NK-92 treated with Interleukin-12 subunit alpha and Interleukin-12 subunit beta, amount 100 ng/mL, for 24 hours (cell line): ENCODE measurements at places on chromosomes 7 and 10.

GRCh38 chr7:79563821-79564522 lies 110.5 kb upstream of the MAGI2 start:
- DNase-seq = no peak

DNA sequence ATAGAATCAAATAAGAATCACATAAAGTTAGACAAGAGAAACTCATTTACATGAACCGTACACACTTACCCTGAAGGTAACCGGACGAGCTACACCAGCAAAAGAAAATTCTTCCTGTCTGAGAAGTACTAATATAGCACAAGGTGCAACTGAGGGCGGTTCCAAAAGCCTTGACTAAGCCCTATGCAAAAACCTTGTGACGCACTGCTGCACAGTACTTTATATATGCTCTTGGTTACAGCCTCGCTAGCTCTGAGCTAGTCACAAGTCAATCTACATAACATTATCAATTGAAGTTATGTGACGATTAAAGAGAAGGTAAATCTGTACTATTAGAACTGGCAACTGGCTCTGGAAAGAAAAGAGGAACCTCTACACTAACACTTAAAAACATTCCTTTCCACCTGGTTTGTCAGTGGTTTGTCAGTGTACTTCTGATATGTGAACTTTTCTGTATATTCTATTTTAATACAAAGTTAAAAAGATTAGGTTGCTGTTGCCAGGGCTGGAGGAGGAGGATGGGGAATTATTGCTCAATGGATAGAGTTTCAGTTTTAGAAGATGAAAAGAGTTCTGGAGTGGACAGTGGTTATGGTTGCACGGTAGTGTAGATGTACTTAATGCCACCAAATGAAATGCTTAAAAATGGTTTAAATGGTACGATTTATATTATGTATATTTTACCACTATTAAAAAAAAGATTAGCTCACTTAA lies 21.6 kb downstream of the NT5C3A start:
- no peak for DNase-seq

- no peak for DNase-seq
Observed at GRCh38 chr10:88433565-88434186, 149.4 kb downstream of the RNLS start.

- DNase-seq = no peak
Observed at GRCh38 chr7:36810489-36810888, 86.2 kb upstream of the AOAH start.

DNA sequence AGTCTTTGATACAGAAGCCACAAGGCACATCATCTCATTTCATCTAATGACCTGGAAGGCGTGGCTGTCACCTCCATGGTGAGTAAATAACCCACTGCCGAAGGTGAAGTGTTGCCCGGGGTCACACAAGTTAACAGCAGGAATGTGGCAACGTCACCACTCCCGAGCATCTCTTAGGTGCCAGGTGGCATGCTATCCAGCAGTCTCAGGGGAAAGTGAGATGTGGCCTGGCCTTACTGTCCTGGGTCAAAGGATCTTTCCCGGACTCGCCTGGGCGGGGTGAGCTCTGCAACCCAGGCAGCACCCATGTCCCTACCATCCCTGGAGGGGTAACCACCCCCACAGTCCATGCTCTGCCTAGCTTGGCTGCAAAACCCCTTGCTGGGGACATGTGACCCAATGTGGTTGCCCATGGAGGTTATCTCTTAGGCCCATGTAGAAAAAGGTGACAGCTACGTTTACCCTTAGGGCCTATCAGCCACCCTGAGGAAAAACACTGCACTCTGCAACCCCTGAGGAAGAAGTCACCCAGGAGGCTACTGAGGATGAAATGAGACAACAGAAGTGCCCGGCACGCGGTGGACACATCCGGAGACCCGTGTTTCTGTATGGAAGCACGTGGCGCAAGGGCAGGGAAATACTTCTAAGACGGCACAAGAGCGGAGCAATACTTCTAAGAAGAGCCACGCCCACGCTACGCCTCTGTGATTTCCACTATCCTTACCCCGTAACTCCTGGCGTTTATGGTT lies 52.0 kb downstream of the BAIAP2L1 start:
- no peak for DNase-seq

- DNase-seq = no peak
Observed at GRCh38 chr10:130954326-130954905, 357.1 kb downstream of the TCERG1L start.

- no peak for DNase-seq
Observed at GRCh38 chr10:86483664-86484063, 37.9 kb downstream of the WAPL start.

- DNase-seq = no peak
Observed at GRCh38 chr7:28217143-28217542, 36.5 kb upstream of the JAZF1 start.

DNA sequence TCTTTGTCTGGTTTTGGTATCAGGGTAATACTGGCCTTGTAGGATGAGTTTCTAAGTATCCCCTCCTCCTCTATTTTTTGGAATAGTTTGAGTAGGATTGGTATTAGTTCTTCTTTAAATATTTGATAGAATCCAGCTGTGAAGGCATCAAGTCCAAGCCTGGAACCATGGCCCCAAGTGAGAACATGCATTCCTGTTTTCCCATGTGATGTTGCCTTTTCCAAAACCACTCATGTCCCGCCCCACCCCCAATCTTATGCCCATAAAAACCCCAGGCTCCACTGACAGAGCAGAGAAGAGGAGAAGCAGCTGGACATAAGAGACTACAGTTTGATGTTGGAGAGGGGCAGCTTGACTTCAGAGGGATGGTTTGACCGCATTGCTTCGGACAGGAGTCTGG lies 71.2 kb downstream of the MINPP1 start:
- no peak for DNase-seq

DNA sequence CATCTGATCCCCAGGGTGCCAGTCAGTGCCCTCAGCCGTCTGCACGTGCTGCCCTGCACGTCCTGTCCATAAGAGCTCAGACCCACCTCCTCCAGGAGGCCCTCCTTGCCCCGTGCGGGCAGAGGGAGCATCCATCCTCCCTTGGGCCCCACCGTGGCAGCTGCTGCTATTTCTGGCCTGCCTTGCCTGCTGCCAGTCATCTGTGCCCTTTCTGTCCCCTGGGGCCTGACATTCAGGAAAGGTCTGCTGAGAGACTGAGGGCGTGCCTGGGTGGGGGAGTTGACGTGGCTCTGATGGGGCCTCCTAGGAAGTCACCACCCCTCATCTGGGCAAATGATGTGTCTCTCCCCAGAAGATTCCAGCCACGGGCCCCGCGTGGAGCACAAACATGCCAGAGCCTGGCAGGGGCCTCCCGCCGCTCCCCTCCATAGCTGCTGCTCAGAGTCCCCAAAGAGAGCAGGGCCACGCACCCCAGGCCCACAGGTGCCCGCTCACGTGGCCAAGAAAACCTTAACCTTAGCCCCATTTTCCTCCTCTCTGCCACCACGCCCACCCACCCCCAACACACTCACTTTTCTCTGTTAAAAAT lies 21.8 kb downstream of the DPYSL4 start:
- no peak for DNase-seq

- no peak for DNase-seq
Observed at GRCh38 chr7:117780832-117781231, 92.4 kb downstream of the CTTNBP2 start.

GRCh38 chr7:139698844-139699243 lies 79.0 kb downstream of the HIPK2 start:
- DNase-seq = no peak
